ENCODE measurements at places on chromosomes 5 and 9.
A peak's percentile ranks its signal among the peaks of the same experiment; 100 is the strongest.

GRCh38 chr5:135438636-135439221 is 8.4 kb downstream of the DCANP1 start:
- no peak for DNase-seq

DNA sequence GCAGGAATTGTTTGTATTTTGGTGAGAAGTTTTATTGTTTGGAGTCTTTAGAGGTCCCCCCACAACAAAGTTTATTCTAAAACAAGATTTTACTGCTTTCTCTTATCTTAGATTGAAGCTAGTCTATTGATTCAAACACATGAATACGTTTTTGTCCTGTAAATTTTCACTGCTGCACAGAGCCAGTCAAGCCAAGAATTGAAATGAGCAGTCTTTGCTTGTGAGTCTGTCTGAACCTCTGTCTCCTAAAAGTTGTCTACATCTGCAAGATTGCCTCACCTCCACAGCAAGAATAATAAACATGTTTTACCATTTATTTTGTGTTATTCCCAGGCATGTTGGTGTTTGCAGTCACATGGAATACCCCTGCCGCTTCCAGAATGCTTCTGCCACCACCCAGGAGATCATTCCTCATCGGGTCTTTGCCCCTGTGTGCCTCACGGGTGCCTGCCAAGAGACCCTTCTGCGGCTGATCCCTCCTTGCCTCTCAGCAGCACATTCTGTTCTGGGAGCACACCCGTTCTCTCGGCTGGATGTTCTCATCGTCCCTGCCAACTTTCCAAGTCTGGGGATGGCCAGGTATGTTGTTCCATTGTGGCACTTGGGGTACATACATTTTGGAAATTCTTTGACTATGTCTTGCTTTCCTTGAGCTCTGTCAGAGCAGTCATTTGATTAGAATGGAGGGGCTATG is 74.1 kb downstream of the AOPEP start:
- DNase-seq = no peak

- DNase-seq = peak; percentile 31
These were observed 105.2 kb downstream of the SH3TC2 start for GRCh38 chr5:148957591-148958202.

GRCh38 chr9:121285835-121286687 is 18.1 kb downstream of the GSN start:
- DNase-seq = no peak

- no peak for DNase-seq
These were observed 38.9 kb downstream of the COL5A1 start for GRCh38 chr9:134680393-134681060.

DNA sequence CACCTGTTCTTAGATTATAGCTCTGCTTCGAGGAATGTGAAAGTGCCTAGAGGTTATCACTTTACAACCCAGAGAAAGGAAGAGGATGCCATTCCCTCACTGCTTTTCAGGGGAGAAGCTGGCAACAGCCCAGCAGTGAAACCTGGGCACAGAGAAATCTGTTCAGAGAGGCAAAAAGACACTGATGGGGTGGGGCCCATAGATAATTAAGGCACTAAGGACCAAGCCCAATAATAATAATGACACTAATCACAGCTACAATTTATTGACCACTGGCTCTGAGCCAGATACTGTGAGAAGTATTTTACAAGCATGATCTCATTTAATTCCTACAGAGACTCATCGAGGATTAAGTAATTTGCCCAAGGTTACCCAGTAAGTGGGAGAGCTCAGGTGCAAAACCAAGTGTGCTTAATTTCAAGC is 168.3 kb downstream of the PIK3R1 start:
- no peak for DNase-seq

DNA sequence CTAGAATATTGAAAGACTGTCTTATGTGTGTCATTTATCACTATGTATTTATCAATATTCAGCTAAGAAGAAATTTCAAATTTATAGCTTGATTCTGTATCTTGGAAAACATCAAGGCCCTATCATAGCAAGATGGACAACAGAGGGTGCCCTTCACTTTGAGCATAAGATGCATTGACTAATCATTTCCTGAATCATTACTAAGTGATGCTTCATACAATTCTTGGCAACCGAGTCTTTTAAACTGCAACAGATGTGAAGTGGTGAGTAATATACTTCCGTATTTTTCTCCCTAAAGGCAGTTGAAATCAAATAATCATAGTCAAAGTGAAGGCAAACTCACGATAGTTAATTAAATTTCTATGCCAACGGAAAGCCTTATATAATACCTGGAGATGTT is 318.6 kb upstream of the RGMB start:
- no peak for DNase-seq

DNA sequence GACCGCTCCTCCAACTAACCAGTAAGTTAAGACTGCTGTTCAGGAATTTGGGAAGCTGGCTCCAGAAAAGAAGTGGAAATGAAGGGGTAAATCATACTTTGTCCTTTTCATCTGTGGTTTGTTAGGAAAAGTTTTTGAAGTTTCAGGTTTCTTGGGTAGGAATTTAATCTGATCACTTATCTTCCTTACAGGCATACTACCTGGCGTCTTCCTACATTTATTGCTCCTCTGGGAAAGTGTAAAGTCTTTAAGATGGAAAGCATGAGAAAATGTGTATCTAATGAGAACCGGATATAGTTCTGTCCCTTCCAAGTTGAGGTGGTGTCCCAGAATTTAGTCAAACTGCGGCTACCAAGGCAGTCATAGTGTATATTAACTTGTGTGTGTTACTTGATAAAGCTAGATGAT is 1.3 kb downstream of the RASA1 start:
- no peak for DNase-seq

- DNase-seq = no peak
These were observed 13.6 kb upstream of the PRSS3 start for GRCh38 chr9:33781736-33782135.

- DNase-seq = no peak
These were observed 222.9 kb upstream of the MEF2C start for GRCh38 chr5:89105836-89106235.

GRCh38 chr5:180301253-180301652 is 9.4 kb upstream of the MAPK9 start:
- no peak for DNase-seq

DNA sequence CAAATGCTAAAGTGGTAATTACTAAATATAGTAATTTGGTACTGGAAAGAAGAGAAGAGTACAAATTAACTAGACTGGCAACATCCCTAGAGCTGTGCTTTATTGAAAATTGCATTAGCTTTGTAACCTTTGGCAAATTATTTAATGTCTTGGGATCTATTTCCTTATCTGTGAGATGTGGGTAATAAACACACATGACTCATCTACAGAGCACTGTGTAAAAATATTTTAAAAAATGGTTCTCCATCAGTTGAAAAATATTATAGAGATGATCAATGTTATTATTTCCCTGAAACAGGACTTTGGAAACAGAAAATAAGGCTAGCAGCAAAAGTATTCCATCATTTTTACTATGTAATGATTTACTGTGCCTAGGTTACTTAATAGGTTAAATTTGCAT is 1698.8 kb upstream of the CDH9 start:
- DNase-seq = no peak

- DNase-seq = no peak
These were observed 39.0 kb downstream of the GOLPH3 start for GRCh38 chr5:32135086-32135485.

DNA sequence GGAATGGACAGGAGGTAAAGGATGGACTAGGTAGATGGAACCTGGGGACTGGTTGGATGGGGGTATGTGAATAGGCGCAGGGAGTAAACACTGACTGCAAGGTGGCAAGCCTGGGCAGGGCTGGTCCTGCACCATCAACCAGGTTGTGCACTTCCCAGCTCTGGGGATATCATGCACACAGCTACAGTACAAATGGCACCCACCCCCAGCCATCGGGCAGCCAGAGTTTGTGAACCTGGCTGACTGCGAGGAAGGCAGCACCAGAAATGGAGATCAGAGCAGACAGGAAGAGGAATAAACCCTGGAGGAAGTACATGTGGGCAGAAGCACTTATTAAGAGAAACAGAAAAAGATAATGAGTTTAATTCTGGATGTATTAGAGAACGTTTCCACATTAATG is 229.1 kb downstream of the ESM1 start:
- DNase-seq = no peak

- no peak for DNase-seq
These were observed 7.4 kb downstream of the ZER1 start for GRCh38 chr9:128764361-128764760.

- peak; percentile 53 for DNase-seq
These were observed 48.7 kb upstream of the PSD2 start for GRCh38 chr5:139746691-139747582.

- DNase-seq = peak; percentile 53
These were observed 31.6 kb upstream of the UBAC1 start for GRCh38 chr9:135992486-135993408.

DNA sequence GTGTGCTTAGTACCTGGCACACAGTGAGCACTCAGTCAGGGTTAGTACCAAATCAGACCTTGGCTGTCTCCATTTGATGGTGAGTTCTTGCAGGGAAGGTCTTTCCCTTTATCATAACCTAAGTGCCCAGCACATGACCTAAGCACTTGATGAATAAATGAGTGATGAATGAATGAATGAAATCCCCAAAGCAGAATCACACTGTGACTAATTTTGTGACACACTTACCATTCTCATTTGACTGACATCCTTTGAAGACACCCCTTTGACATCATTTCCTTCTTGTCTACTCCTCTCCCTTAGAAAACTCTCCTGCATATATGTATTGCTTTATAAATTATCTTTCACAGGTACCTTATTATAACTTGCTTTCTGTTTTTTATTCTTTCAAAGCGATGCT is 130.2 kb upstream of the ELL2 start:
- no peak for DNase-seq

- no peak for DNase-seq
These were observed 132.9 kb downstream of the ADAMTSL1 start for GRCh38 chr9:18606846-18607245.

DNA sequence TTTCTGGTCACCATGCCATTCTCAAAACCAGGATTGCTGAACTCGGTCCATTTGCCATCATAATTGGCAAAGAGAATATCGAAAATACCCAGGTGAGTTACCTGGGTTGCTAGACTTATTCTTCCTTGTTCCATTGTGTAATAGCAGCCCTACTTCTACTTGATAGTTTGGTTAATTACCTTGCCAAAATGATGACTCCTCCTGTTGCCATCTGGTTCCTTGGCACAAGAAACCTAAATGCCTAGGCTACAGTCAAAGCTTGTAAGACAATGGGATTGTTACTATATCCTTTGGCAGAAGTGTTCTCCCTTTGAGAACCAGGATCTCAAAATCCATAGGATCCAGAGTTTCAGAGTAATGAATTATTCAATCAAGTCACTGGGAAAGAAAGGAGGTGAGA is 373.2 kb upstream of the ACTBL2 start:
- DNase-seq = no peak

GRCh38 chr5:179339996-179340395 is 5.3 kb downstream of the ADAMTS2 start:
- DNase-seq = no peak
